ENCODE measurements at places on chromosomes 1 and 21.

- H3K27ac ChIP-seq, result no peak overlapping the region
- DNase-seq, result no peak
- H3K36me3 ChIP-seq, result no peaks in the 10 kb centered on the region
- no peak overlapping the region for H3K4me3 ChIP-seq
- H3K27me3 ChIP-seq, result no peaks in the 10 kb centered on the region
- H3K4me1 ChIP-seq, result no peaks in the 10 kb centered on the region
Measured at GRCh38 chr1:22295396-22295795, 152.5 kb upstream of the WNT4 start.

GRCh38 chr1:111761717-111762116 lies 6.0 kb downstream of the DDX20 start:
- H3K27ac ChIP-seq, result no peak overlapping the region
- no peaks in the 10 kb centered on the region for H3K27me3 ChIP-seq
- H3K36me3 ChIP-seq, result peaks cover 85% of the 10 kb centered on the region

DNA sequence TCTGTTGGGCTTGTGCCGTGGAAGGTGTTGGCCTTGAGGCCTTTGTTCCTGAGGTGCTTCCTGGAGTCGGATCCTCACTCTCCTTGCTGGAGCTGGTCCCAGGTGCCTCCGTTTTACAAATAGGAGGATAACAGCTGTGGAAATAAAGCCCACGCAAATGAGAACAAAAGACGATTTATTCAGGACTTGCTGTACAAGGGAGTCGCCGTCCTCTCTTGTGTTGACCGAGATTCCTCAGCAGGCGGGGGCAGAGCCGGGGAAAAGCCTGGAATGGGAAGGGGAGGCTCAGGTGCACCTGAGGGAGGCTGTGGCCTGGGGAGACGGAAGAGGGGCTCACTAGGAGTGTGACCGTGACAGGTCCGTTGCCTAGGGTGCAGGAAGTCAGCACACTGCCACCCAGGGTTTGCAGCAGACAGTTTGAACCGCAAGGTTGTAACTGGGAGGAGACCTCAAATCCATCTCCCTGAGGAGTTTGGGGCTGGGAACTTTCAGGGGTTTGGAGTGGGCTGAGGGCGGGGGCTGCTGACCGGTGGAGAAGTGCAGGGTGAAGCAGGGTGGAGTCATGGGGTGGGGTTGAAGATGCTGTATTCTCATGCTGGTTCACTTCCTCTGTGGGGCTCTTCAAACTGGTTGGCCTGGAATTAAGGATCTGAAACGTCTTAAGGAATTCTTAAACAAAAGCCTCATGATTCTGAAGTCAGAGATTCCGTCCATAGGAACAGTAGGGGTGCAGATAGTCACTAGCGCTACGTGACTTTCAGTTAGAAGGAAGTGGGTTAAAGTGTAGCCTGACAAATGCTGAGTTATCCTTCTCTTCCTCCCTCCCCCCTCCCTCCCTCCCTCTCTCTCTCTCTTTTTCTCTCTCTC lies 2.6 kb upstream of the CSTB start:
- peaks cover 9% of the 10 kb centered on the region for H3K36me3 ChIP-seq
- H3K27ac ChIP-seq, result no peak overlapping the region
- H3K4me1 ChIP-seq, result peaks cover 26% of the 10 kb centered on the region
- H3K4me3 ChIP-seq, result no peak overlapping the region
- no peaks in the 10 kb centered on the region for H3K27me3 ChIP-seq

GRCh38 chr1:204199579-204199978 lies 3.3 kb upstream of the KISS1 start:
- H3K4me3 ChIP-seq, result no peak overlapping the region
- no peak for DNase-seq
- H3K36me3 ChIP-seq, result no peaks in the 10 kb centered on the region
- peaks cover 6% of the 10 kb centered on the region for H3K4me1 ChIP-seq

- H3K4me1 ChIP-seq, result no peaks in the 10 kb centered on the region
- no peak overlapping the region for H3K4me3 ChIP-seq
- H3K36me3 ChIP-seq, result no peaks in the 10 kb centered on the region
- no peak overlapping the region for H3K27ac ChIP-seq
- DNase-seq, result no peak
- no peaks in the 10 kb centered on the region for H3K27me3 ChIP-seq
Measured at GRCh38 chr21:32543975-32544374, 41.3 kb downstream of the TCP10L start.

DNA sequence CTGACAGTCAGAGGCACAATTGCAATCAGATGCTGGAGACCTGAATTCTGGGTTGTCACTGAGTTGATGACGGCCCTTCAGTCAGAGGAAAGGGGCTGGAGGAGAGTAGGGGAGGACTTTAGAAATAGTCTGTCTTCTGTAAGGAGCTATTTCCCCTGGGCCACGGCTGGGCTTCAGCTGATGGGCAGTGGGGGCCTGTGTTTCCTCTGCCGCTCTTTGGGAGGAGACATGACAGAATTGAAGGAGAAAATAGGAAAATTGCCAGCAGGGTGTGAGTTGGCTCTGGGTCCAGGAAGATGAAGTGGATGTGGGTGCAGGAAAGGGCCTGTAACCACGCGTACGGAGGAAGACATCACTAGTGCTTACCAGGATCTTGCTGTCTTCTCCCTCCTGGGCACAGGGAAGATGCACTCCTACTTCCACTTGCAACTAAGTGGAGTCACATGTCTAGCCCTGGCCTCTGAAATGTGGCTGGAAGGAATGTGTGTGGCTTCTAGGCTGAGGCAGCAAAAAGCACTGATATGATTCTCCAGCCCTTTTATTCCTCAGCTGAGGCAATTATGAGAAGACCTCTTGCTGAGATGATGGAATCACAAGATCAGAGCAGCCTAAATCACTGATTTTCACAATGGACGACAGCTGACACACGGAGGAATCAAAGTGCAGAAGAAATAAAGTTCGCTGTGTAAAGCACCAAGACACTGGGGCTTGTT lies 250.0 kb downstream of the GRIK3 start:
- no peak overlapping the region for H3K4me3 ChIP-seq
- DNase-seq, result no peak
- no peaks in the 10 kb centered on the region for H3K27me3 ChIP-seq
- H3K4me1 ChIP-seq, result no peaks in the 10 kb centered on the region
- H3K27ac ChIP-seq, result no peak overlapping the region
- no peaks in the 10 kb centered on the region for H3K36me3 ChIP-seq

DNA sequence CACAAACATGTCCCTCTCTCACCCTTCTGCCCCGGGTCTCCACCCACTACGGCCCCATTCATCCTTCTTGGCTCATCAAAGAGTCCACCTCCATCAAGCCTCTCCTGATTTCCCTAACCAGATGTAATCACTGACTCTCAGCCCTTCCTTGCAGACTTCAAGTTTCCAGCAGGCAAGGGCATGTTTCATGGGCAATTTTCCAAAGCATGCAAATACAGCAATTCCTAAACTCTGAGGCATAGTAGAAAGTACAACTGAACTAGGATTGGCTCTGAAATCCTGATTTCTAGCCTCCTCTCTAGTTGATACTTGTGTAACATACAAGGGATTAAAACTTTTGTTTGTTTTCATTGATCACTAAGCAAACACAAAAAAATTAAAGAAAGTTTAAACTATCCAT lies 109.1 kb upstream of the GADD45A start:
- H3K36me3 ChIP-seq, result no peaks in the 10 kb centered on the region
- no peaks in the 10 kb centered on the region for H3K27me3 ChIP-seq
- no peak overlapping the region for H3K27ac ChIP-seq
- H3K4me3 ChIP-seq, result no peak overlapping the region

DNA sequence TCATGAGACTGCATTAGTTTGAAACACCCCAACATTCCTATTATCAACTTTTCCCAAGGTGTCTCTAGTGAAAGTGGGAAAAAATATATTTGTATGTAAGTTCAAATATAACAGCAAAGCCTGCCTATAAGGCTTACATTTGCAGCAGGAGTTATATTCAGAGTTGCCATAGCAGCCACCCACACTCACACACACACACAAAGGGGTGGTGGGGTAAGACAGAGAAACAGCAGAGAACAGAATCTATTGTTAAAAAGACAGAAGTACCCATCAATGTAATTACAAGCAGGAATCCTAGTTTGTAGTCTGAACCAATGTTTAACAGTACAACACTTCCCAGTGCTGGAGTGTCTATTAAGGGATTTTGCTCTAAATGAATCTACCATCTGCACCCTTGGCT lies 55.0 kb downstream of the PLPPR5 start:
- H3K36me3 ChIP-seq, result no peaks in the 10 kb centered on the region
- no peak overlapping the region for H3K27ac ChIP-seq
- DNase-seq, result no peak
- no peak overlapping the region for H3K4me3 ChIP-seq
- no peaks in the 10 kb centered on the region for H3K4me1 ChIP-seq
- H3K27me3 ChIP-seq, result no peaks in the 10 kb centered on the region

DNA sequence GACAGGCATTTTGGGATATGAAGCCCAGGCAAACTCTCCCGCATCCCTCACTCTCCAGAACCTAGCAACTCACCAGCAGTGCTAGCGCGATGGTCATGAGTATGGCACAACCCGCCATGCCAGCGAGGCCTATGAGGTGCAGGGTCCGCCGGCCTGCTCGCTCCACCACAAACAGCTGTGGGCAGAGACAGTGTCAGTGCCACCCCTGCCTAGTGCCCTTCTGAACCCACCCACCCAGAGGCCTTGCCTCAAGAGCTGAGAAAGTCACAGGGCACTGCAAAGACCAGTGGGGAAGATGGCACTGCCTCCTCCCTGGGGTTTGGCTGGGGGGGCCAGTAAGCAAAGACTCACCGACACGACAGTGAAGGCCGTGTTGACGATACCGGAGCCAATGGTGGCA lies 29.8 kb downstream of the SLC2A1 start:
- peaks cover 45% of the 10 kb centered on the region for H3K36me3 ChIP-seq
- no peak for DNase-seq
- H3K27ac ChIP-seq, result no peak overlapping the region
- no peaks in the 10 kb centered on the region for H3K27me3 ChIP-seq
- H3K4me3 ChIP-seq, result no peak overlapping the region
- H3K4me1 ChIP-seq, result peaks cover 43% of the 10 kb centered on the region

DNA sequence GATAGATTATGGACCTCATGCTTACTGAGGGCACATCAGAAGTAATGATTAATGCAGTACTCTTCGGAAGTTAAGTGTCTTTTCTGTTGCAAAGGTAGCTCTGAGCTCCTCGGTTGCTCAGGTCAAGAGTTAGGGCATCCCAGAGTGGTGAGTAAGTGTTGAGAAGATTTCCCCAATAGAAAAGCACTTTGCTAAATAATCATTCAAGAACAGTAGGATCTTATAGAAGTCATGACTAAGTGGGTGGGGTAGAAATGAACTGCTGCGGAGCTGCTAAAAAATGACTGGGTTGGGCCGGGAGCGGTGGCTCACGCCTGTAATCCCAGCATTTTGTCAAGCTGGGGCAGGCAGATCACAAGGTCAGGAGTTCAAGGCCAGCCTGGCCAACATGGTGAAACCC lies 648.6 kb upstream of the CAMK1G start:
- no peaks in the 10 kb centered on the region for H3K4me1 ChIP-seq
- H3K27me3 ChIP-seq, result no peaks in the 10 kb centered on the region
- no peak overlapping the region for H3K27ac ChIP-seq
- H3K36me3 ChIP-seq, result no peaks in the 10 kb centered on the region
- H3K4me3 ChIP-seq, result no peak overlapping the region

DNA sequence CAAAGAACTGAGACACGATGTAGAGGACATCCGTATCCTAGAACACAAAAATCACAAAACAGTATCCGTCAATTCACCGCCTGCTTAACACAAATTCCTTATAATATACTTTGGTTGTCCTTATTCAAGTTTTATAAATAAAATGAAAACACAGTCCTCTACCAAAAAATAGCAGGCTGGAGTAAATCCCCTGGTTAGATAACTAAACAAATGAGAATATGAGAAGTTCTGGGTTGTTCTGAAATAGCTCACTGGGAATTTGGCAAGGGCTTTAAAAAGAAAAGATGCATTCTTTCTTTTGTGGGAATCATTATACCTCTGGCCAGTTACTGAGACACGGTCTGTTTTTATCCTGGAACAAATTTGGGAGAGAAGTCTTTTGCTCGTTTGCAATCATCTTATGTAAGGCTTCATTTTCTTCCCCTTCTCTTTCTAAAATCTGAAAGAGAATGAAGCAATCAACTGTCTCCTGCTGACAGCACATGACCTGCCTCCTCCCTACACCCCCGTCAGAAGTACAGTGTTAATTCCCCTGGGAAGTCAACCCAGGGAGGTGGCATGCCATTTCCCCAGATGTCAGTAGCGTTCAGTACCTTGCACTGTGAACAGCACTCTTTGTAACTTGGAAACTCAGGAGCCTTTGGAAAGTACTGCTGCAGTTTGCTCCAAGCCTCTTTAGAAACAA lies 37.1 kb upstream of the RAP1GAP start:
- no peak for DNase-seq
- peaks cover 84% of the 10 kb centered on the region for H3K36me3 ChIP-seq
- no peaks in the 10 kb centered on the region for H3K4me1 ChIP-seq
- H3K27ac ChIP-seq, result no peak overlapping the region

DNA sequence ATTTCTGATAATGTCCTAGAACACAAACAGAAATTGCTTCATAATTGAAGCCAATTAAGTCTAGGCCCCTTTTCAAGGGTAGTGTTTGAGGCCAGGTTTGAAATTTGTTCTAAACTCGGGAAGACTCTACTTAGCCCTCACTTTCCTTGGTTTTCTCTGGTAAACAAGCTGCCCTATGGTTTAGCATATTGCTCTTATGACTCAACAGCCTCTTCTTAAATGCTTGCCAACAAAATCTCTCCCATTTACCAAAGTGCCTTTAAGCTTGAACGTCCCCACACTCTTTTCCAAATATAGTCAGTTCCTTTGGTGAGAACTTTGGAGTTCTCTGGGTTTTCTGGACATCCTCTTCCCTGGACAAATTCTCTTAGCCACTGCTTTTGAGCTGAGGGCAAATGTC lies 5.8 kb upstream of the LCE6A start:
- H3K27ac ChIP-seq, result no peak overlapping the region
- H3K4me1 ChIP-seq, result no peaks in the 10 kb centered on the region
- H3K4me3 ChIP-seq, result no peak overlapping the region
- no peaks in the 10 kb centered on the region for H3K36me3 ChIP-seq
- H3K27me3 ChIP-seq, result no peaks in the 10 kb centered on the region
- no peak for DNase-seq

DNA sequence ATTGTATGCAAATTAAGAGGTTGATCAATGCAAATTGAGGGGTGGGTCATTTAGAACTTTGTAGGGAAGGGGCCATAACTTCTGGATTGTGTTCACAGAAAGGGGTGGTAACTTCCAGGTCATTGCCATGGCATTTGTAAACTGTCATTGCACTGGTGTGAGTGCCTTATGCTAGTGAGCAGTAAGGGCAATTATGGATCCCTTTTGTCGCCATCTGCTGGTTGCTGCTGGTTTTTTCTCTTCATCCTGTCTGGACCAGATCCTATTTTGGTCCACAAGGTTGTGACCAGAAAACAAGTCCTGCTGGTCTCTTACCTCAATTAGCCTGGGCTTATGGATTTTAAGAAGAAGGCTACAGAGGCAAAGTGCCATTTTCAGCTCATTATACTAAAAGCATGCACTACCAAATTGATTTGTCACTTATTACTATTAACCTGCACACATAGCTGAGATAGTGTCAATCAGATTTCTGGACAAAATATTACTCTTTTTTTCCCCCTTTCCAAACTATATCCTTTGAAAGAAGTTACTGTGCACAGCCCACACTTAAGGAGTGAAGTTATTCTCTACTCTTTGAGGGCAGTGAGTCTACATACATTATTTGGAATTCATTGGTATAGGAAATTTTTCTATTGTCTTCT lies 196.2 kb downstream of the ZC3H11B start:
- H3K4me3 ChIP-seq, result no peak overlapping the region
- H3K36me3 ChIP-seq, result no peaks in the 10 kb centered on the region
- H3K27ac ChIP-seq, result no peak overlapping the region
- DNase-seq, result peak; percentile 64
- no peaks in the 10 kb centered on the region for H3K27me3 ChIP-seq

GRCh38 chr1:4653796-4654725 lies at the start of gene AJAP1:
TSS of gene AJAP1 (plus strand) at chr1:4654609. CDS start at chr1:4655426, 817 bp downstream.
- H3K27ac ChIP-seq, result no peak within 1 kb of the TSS
- H3K4me3 ChIP-seq, result peak within 1 kb of the TSS; percentile 31
- DNase-seq, result no peak
- no peaks in the 10 kb centered on the region for H3K36me3 ChIP-seq
